ENCODE measurements at places on chromosomes 1 and 21. TPM values are rescaled to one million over a fixed set of nuclear protein-coding genes. Genes with fewer than 3 reads are reported as not detected.

SERTAD4 gene
- 0.48 TPM for total RNA-seq

S100A2 gene
- 10.0 TPM for total RNA-seq

CHIA gene
- not detected for total RNA-seq

TDRD5 gene
- not detected for total RNA-seq

ADAM30 gene
- total RNA-seq, result not detected

TMEM61 gene
- 0.42 TPM for total RNA-seq

GPATCH4 gene
- 65.8 TPM for total RNA-seq

RORC gene
- total RNA-seq, result 37.5 TPM

DNM3 gene
- 0.52 TPM for total RNA-seq

AKNAD1 gene
- 2.1 TPM for total RNA-seq

TCEA3 gene
- 140 TPM for total RNA-seq

DNA sequence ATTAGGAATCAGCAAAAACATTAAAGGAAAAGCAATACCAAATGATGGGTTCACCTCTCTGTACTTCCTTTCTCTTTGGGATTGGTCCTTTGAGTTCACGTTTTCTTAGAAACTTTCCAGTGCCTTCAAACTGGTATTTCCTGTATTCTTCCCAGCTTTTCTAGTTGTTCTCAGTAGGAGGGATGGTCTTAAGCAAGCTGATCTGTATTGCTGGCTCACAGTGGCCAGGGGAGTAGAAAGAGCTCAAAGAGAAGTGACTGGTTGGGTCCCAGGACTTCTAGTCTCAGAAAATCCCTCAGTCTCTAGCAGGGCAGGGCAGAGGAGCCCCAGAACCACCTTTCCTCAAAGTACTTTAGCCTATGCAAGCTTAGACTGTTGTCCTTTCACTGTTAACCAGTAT, 10.1 kb upstream of the USP24 start:
- DNase-seq, result no peak

- DNase-seq, result no peak
Measured at GRCh38 chr1:29761159-29761928, 525.0 kb downstream of the PTPRU start.

- DNase-seq, result no peak
Measured at GRCh38 chr1:218284377-218284916, 646 bp upstream of the RRP15 start.

DNA sequence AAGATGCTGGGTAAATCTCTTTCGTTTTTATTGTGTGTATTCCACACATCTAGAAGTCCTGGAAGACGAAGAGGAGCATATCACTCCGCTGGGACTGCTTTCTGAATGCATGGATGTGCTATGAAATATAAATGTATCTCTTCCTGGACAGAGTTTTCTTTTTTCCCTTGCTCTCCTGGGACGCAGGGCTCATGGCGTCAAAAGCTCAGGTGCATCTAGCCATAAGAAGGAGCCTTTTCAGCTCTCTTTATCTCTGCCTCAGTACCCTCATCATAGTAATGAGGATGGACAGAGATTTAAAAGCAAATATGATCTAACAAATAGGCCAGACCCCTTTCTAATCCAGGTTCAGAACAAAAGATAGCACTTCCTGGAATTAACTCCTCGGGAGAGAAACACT, 27.5 kb upstream of the CASQ2 start:
- no peak for DNase-seq

GRCh38 chr1:59113876-59114457, 182.9 kb upstream of the FGGY start:
- DNase-seq, result no peak

DNA sequence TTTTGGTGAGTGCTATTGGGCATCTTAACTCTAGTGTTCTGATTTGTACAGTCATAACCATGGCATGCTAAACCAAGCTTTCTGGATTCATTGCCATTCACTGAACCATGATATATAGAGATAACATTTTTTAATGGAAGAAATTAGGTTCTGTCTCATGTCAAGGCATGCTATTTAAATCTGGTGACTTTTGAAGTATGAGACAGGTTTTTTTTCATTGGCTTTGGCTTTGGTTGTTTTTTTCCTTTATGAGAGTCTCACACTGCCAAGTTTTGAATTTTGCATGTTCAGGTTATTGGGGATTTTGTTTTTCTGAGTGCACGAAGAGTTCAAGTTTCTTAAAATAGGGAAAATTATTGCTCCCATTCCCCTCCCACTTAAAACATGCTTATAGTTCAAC, 141.3 kb upstream of the ADAMTS5 start:
- DNase-seq, result no peak

DNA sequence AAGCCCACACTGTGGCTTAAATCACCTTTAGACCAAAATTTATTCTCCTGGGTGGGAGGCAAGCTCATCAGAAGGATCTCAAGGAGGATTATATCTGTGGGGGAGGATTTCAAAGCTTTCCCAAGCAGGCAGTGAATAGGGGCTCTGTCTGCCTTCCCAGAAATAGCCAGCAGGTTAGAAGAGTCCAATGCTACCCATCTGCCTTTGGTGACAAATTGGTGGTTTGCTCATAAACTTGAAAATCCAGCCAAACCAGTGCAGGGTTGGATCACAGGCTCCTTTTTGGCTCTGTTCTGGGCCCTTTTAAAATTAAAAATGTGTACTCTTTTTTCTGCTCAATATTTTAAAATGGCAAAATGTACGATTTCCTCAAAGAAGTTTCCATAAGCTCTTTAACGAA, 118.9 kb upstream of the ZC3H11B start:
- DNase-seq, result no peak

DNA sequence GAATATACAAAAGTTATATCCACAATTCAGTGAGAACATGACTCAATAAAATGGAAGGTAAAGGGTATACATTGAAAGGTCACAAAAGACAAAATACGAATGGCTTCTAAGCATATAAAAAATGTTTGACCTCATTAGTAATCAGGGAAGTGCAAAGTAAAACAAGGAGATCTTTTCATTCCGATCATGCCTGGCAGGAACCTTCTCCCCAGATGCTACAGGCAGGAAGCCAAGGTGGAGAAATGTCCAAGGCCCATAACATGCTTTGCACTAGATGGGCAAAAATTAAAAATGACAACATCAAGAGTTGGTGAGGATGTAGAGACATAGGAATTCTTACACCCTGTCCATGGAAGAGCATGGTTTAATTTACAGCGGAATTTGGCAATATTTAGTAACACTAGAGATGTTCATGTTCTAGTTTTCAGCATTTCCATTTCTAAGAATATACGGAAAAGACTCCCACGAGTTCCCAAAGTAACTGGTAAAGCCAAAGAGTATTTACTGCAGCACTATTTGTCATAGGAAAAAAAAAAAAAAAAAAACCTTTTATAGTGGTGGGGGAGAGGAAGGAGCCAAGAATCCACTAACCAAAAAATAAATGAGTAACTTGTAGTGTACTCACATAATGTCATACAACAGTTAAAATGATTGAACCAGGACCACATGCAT, 184.5 kb upstream of the KAZN start:
- no peak for DNase-seq

DNA sequence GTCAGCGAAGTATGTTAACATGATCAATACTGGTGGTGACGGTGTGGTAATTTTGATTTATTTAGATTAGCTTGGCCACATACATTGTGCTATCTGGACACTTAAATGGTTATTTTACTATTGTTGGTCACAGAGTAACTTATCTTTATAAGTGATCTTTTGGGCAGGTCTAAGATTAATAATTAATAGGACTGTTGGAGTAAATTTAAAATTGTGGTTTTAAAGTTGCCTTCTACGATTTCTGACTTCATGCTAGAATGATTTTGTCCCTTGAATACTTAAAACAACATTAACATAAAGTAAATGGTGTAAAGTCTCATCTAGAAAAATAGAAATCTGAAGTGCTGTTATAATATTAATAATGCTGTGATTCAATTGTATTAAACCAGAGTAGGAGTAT, 14.7 kb downstream of the SRRM1 start:
- no peak for DNase-seq

DNA sequence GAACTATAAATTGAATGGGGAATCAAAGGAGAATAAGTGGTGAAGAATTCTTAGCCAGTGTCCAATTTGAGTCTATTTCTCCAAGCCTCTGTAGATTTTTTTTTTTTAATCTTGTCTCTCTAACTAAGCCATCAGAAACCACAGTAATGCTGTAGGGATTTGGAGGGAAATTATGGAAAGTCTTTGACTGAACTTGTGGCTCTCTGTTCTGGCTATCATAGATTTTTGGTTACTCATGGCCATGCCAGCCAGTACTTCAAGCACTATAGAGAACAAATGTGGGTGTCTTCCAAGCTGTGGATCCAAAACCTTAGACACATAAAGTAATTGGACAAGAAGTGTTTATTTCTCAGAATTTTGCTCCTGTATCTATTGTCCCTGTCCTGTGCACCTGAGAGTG, 147.9 kb downstream of the LRRC40 start:
- no peak for DNase-seq

DNA sequence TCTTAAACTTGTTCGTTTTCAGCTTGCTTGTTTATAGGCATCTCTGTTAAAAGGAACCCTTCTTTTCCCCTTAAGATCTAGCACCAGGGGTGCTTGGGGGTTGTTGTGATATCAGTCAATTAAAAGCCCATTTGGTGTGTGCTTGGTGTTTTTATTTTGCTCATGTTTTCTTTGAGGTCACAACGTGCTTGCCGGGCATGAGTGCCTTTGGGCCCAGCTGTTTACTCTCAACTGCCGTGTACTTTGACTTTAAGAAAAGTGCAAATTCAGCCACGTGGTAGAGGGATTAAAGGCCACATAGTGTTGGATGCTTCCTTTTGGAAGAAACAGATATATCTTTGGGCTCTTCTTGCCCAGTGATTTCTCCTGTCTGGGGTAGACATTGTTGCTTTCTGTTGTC, 10.5 kb downstream of the ARID1A start:
- no peak for DNase-seq

- DNase-seq, result peak; percentile 82
Measured at GRCh38 chr1:10161541-10162290, 48.7 kb upstream of the KIF1B start.

DNA sequence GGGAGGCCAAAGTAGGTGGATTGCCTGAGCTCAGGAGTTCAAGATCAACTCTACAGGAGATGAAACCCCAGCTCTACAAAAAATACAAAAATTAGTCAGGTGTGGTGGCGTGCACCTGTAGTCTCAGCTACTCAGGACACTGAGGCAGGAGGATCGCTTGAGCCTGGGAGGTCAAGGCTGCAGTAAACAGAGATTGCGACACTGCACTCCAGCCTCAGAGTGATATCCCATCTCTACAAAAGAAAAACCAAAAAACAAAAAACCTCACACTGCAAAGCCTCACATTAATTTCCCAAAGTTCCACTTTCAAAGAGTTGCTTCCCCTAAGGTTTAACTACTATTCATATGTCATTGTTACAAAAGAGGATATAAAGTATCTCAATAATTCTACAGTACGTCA, 29.0 kb upstream of the FBXO28 start:
- DNase-seq, result no peak
